Activated CD8-positive, alpha-beta T cell treated with anti-CD3 and anti-CD28 coated beads, Interleukin-2, amount 10 ng/mL, durations not matched to agents 7 days and 5 days (primary cell): ENCODE measurements at places on chromosomes 16 and 17. TPM values are rescaled to one million over a fixed set of nuclear protein-coding genes. Genes with fewer than 3 reads are reported as not detected.

The PDE6G gene
- 80.3 TPM for total RNA-seq

The QPRT gene
- 8.6 TPM for total RNA-seq

The LONP2 gene
- total RNA-seq = 54.5 TPM

The TMC6 gene
- 476 TPM for total RNA-seq

The RSKR gene
- 23.0 TPM for total RNA-seq

The ABCC11 gene
- total RNA-seq = not detected

DNA sequence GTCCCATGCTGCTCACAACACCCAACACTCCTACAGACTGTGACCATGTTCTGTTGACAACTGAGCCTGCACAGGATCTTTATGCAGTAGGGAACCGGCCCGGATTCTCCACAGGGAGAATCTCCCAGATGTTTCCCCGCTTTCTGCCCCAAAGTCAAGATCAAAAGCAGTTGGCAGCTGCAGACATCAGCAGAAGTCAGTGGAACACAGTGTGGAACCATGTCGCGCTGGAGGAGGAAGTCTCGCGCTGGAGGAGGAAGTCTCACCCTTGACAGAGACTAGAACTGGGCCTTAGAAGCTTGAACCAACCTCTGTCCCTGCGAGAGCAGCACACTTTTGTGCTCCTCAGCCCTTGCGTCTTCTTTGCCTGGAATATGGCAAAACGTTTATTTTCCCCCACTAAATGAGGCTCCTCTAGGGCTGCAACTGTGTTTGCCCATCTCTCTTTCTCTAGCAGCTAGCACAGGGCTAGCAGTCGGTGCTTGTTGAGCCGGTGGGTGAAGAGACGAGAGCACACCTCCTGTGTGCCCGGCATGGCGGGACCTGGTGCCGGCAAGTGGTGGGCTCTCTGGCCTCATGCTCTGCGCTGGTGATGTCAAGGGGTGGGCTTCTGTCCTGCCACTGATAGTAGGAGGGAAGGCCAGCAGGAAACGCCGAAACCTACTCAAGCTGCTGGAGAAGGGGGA is 2.1 kb upstream of the MRC2 start:
- no peak for DNase-seq

- peak; percentile 48 for DNase-seq
These were observed 700 bp downstream of the UBN1 start for GRCh38 chr16:4847774-4848587.

DNA sequence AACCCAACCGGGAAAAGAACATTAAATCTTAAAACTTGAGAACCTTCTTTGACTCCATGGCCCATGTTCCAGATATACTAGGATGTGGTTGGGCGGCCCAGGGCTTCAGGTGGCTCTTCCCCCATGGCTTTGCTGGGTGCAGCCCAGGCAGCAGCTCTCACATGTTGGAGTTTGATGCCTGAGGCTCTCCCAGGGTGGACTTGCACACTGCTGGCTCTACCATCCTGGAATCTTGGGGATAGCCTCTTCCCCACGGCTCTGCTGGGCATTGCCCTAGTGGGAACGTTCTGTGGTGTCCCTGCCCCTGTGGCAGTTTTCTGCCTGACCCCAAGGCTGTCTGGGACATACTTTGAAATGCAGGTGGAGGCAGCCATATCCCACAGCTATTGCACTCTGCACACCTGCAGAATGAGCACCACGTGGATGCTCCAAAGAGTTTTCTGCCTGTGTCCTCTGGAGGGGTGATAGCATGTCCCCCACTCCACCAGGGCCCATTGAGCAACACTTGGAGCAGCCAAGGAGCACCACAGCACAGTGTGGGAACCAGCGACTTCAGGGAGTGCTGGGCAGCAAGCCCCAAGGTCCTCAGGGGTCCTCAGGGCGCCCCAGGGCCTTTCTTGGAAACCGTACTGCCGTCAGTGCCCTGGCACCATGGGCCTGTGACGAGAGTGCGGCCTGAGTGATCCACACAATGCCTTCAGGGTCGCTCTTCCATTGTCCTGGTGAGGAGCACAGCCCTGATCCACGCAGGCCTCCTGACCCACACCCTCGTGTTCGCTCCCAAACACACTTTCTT is 70.8 kb downstream of the GOSR1 start:
- no peak for DNase-seq

- peak; percentile 78 for DNase-seq
These were observed 60.3 kb downstream of the RMI2 start for GRCh38 chr16:11405331-11406176.

DNA sequence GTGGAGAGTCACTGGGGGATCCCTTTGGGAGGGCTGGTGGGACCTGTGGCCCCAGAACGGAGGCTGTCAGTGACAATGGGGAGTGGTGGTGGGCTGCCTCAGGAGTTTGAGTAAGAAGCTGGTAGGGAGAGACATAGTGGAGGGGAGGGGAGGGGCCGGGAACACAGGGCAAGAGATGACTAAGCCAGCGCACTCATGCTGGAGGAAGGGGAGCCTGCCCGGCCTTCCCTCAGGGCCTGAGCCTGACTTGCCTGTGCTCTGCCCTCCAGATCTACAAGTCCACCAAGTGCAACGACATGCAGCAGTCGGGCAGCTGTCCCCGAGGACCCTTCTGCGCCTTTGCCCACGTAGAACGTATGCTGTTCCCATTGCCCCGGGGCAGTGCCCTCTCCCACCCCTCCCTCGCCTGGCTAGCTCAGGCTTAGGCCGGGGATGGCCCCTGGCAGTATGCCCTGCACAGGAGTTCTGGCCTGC is 29.3 kb downstream of the UNC13D start:
- DNase-seq = no peak

DNA sequence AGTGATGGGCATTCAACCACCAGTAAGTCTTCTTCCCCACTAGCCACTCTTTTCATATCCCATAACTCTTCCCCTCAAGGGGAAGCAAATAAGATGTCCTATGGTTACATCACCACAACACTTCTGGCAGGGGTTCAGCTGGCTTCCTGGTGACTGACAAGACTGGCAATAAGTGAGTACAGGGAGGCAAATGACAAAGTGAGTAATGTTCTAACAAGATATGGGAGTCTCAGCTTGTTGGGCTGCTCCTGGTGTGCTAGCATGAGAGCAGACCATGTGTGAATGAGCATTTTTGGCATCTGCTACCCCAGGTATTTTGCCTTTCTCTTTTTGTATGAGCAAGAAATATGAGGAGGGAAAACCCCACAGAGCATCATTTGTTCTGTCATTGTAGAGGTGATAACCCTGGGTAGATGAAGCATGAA is 9.9 kb downstream of the TMIGD1 start:
- DNase-seq = peak; percentile 41

DNA sequence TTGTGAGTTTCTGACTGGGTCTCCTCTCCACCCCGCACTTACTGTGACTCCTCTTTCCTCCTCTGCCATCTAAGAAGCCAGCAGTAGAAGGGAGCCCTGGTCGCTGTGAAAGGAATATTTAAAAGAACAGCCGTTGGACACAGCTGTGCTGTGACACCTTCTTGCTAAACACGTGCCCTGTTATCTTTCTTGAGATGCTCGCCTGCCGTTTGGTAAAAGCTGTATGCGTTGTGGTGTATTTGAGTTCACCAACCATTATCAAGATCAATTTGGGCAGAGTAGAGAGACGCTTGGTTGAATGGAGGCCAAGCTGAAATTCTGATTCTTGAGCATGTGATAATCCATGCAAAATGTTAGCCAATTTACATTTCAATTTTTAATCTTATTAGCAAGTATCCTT is 3.8 kb downstream of the GID4 start:
- no peak for DNase-seq

DNA sequence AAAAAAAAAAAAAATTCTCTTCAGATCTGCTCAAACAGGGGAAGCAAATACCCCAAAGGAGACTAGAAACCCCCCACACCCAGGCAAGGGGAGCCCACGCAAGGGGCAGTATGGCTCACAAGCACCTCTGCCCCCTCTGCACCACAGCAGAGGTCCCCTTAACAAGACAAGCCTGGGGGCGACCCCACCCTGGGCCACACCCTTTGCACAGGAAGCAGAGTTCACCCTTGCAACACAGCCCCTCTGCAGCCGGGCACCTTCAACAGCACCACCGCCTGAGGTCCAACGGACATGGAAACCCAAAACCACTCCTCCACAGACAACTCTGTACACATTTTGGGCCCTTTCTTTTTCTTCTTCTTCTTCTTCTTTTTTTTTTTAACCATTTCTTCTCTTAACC is 12.8 kb downstream of the AXIN1 start:
- no peak for DNase-seq

DNA sequence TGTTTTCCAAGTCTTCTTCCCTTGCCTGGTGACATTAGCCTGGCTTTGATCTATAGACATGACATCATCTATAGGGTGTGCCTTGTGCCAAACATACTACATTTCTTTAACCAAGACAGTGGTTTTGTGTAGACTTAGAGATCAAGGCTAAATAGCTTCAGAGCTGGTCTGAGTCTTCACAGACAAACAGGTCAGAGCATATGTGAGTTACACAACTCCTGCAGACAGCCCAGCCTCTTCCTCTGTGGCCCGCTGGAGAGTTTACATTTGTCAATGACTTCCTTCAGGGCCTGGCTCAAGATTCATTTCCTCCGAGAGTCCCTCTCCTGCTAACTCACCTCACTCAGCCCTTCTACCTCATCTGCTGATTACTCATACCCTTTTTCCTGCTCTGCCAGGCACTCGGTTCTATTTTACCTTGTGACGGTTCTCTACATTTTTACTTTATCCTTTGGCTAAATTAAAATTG is 73.1 kb upstream of the TANC2 start:
- DNase-seq = peak; percentile 37

DNA sequence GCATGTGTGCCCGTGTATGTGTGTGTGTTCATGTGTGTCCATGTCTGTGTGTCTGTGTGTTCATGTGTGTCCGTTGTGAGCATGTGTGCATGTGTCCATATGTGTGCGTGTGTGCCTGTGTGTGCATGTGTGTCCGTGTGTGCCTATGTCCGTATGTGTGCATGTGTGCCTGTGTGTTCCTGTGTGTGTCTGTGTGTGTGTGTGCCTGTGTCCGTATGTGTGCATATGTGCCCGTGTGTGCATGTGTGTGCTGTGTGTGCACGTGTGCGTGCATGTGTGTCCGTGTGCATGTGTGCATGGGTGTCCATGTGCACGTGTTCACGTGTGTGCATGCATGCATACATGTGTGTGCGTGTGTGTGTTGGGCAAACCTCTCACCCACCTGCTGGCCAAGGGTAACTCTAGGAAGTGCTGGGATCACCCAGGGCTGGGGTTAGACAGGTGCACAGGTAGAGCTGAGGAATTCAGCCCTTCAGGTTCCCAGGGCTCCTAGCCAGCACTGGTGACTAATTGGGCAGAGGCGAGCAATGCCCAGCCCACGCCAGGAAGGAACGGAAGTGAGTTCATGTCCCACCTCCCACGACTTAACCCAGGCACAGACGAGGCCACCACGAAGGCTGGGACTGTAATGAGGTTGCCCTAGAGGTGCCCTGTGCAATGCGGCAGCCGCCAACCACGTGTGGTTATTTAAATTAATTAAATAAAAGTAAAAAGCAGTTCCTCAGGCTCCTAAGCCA is 8.2 kb upstream of the CSNK1D start:
- no peak for DNase-seq

- DNase-seq = peak; percentile 37
These were observed 721 bp downstream of the TBCD start for GRCh38 chr17:82752371-82753200.

DNA sequence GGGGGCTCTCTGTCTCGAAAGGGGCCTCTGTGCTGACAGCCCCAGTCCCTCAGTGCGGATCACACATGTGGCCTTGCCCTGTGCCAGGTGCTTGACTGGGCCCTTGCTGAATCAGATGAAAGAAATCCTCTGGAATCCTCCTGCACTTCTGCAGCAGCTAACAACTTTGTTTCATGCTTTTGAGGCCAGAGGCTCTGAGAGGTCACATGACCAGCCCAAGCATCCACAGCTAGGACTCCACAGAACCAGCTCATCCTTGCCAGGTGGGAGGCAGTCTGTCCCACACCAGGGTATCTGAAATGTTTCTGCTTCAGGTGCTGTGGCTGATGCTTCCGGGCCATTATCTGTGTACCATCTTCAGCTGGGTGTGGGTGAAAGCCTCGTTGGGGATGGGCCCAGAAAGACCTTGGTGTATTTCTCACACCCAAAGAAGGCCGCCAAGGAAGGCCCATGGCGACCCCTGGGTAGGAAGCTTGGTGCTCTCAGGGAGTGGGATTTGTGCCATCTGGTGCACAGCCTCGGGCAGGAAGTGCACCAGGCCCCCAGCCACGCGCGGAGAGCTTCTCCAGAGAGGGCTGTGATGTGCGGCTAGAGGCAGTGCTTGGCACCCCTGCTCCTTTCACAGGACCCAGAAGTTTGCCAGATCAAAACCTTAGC is 143.8 kb downstream of the CLEC16A start:
- DNase-seq = peak; percentile 60

GRCh38 chr16:12319428-12320035 is 343.0 kb downstream of the SNX29 start:
- no peak for DNase-seq

- peak; percentile 81 for DNase-seq
These were observed 149.9 kb downstream of the CLEC16A start for GRCh38 chr16:11094075-11094856.

DNA sequence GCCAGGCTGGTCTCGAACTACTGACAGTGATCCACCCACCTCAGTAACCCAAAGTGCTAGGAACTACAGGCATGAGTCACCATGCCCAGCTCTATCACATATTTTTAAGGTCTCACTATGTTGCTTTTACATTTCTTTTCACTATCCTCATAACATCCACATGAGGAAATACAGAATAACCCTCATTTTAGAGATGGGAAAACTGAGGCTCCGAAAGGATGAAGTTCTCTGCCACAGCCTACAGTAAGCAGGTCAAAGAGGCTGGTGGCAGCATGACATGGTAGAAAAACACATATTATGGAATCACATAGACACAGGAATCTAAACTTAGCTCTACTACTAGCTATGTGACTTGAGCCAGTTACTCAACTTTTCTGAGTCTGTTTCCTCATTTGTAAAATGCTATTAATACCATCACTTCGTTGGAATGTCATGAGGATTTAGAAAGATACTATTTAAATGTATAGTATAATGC is 32.2 kb downstream of the APPBP2 start:
- no peak for DNase-seq

- DNase-seq = peak; percentile 44
These were observed 22.1 kb downstream of the TRIM25 start for GRCh38 chr17:56891751-56892150.

DNA sequence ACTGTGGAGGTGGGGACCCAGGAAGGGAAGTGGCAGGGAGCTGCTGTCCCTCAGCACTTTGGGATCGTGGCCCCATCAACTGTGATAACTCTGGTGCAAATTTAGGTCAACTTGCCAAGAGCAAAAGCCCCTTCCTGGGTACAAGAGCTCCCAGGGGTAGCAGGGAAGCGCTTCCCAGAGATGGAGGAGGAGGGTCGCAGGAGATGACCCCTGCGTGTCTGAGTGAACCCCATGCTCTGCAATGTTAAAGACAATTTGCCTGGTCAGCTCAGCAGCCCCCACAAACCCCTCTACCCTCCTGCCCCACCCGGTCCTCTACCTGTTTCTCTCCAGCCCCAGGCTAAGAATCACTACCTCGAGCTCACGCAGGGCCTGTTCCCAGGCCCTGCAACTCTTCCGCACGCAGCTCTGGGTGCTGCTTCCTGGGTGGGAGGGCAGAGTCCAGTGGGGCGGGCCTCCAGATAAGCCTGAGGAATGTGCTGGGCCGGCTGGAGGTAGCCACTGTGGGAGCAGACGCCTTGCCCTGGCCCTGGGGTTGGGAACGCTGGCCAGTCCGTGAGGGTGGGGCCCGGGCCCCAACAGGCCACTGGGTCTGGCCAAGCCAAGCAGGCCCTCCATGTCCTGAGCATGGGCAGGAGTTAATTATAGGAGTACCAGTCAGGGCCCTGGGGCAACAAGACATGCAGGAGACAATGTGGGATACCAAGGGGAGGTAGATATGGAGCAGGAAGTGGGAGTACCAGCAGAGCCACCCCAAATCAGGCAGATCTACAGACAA is 6.1 kb downstream of the DOK4 start:
- no peak for DNase-seq

- DNase-seq = no peak
These were observed 41.6 kb downstream of the HSBP1 start for GRCh38 chr16:83849421-83849820.
